ENCODE measurements at places on chromosomes 6 and 20.
A peak's percentile ranks its signal among the peaks of the same experiment; 100 is the strongest.

DNA sequence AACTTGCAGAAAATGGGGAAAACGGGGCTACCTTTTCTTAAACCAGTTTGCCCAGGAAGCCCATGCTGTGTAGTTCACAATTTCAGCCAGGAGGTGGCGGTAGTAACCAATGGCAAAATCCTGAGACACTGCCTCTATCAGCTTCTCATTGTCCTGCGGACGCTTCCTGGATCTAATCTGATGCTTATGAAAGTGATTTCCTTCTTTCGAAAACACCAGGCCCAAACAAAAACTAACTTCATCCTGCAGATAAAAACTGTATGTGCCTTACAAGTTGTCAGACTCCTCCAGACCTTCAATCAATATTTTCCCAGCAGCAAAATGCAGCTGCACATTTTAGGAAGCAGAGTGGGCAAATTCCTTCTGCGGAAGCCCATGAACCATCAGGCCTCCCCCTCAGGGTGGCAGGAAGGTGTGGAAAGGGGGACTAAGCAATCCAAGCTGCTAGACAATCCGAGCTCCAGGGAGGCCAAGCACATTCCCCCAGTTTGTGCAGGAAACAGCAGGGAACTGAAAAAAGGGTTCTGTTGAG lies 88.5 kb downstream of the LY86 start:
- peak; percentile 66 for DNase-seq

DNA sequence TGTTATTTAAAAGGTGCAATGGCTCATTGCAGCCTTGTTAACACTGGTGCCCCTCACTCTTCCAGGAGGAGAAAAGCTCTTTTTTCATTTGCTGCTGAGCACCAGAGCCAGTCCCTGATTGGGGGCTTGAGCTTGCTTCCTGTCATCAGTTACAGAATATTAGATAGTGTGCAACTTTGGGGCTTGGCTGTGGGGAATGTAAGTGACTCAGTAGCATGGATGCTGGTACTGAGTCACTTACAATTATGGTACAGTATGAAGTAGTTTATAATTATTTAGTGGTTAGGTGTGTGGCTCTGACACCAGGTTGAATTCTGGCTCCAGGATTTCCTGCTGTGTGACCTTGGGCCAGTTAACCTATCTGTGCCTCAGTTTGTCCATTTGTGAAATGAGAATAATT lies 37.6 kb downstream of the ANKS1A start:
- DNase-seq: peak; percentile 31

DNA sequence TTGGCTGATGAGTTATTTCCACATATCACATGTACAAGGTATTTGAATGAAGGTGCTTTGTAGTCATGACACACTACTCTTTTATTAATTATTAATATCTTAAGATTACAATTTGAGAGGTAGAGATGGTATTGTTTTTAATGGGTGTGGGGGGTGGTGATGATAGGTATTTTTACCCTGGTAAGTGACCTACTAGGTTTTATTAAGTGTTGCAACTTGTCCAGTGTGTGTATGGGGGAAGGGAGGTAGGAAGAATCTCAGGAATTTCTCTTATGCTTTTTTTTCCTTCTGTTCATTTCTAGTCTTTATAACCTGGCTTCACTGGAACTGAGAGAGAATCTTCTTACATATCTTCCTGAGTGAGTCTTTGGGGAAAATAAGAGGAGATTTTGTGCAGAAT lies 101.4 kb downstream of the LRRC1 start:
- no peak for DNase-seq

DNA sequence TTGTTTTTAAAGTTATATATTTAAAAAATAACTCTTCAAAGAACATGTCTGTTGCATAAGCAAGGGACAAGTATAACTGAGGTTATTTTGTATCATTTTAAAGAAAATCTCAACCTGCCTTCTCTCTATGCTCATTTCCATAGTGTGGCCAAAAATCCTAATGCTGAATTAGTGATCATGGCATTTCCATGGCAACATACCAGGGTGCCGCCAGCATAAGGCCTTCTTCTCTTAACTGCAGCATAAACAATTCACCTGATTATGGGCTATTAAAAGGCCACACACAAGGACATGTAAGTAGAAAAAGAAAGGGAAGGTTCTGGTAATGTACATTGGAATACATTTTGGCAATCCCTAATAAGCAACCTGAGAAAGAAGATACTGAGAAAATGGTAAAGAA lies 95.1 kb upstream of the RNF217 start:
- DNase-seq: no peak

- no peak for DNase-seq
These were observed 3.8 kb downstream of the SEC23B start for GRCh38 chr20:18511571-18511970.

DNA sequence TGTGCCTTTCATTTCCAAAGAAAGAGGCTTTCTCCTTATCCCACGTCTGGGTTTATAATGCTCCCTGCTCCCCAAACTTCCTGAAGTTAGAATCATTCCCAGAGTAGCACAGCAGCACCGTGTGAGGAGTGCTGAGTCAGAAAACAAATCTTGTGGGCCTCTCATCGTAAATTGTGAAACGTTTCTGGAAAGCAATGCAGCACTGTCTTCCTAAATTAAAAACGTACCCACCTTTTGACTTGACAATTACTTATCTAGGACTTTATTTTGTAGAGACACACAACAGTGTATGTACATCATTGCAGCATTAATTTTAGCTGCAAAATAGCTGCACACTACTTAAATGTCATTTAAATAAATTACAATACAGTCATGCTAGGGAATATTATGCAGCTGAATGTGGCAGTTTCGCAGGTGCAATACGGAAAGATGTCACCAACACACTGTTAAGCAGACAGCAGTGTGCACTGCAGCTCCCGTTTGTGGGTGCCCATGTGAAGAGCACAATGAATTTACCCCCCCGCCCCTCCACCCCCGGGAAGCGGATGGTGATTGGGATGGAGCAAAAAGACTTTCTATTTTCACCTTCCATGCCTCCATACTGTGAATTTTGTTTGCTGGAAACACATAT lies 30.8 kb downstream of the RRBP1 start:
- DNase-seq: peak; percentile 60

DNA sequence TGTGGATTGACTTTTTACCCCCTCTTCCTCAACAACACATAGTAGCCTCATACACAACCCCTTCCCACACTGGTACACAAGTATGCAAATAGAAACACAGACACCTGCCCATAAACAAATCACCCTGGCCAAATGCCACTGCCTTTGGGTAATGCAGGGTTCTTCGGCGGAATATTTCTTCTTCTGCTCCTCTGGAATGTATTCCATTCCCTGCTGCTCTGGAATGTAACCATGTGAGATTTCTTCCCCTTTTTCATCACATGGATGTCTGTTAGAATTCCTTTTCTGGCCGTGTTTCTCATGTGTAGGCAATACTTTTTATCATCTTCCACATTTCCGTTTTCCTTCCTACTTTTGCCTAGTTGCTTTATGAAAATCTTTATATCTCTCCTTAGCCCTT lies 76.1 kb upstream of the TPD52L1 start:
- no peak for DNase-seq

GRCh38 chr6:166815629-166816028 lies 140.7 kb downstream of the RNASET2 start:
- DNase-seq: no peak

GRCh38 chr6:44696099-44696498 lies 308.6 kb downstream of the CDC5L start:
- DNase-seq: no peak

GRCh38 chr20:44830995-44831394 lies 20.6 kb upstream of the RIMS4 start:
- no peak for DNase-seq

DNA sequence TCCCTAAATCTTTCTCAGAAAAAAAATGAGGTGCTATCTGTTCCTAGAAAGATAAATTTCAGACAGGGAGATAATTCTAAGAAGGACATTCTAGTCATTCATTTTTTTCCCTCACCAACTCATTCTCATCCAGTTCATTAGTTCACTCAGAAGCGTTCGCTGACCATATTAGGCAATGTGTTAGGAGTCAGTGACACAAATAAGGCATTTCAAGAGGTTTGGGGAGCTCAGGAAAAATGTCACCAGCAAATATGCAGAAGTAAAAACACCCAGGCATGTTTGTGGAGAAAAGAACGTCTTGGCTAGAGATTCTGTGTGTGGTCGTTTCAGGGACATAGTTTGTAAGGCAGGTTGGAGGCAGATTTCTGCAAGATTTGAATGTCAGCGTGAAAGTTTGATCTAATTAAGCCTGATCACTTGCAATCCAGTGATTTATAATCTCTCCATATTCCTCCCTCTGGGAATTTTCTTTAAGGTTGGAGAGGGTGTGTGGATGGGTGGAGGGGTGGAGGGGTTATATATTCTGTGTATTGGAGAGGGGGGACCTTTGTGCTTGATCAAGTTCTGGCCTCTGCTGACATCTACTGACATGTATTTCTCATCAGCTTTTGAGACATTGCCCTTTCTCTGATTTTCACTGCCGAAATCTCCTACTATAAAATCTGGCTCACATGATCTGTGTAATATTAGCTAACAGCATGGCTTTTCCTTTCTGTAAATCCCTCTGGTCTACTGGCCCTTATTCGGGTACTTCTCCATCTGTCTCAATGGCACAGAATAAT lies 3.6 kb downstream of the MYCT1 start:
- no peak for DNase-seq

Measured in hepatic stellate cell (primary cell).